ENCODE measurements at places on chromosomes 6 and 20.

DNA sequence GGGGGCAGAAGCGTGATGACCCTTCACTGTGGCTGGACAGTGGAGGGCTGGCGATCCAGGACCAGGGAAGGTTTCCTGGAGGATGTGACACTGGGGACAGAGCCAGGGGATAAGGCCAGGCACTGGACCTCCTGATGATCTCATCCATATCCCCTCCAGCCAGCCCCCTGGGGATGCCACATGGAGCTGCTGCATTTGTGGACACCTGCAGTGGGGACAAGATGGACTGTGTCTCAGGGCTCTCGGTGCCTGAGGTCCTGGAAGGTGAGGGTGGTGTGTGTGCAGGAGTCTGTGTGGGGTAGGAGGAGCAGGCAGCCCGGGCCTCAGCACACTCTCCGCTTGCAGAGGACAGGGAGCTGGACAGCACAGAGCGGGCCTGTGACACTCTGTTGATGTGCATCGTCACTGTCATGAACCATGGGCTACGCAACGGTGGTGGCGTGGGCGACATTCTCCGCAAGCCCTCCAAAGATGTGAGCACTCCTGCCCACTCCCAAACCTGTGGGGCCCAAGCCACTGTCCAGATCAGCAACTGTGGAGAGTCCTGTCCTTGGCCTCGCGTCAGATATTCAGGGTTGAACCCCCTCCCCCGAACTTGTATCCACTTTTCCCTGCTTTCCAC is 19.9 kb downstream of the UQCC2 start:
- ATAC-seq = no peak

GRCh38 chr6:116996842-116997241 is 119.8 kb downstream of the RFX6 start:
- ATAC-seq = no peak

- peak; percentile 46 for ATAC-seq
These were observed 22.3 kb upstream of the ROS1 start for GRCh38 chr6:117448011-117448410.

DNA sequence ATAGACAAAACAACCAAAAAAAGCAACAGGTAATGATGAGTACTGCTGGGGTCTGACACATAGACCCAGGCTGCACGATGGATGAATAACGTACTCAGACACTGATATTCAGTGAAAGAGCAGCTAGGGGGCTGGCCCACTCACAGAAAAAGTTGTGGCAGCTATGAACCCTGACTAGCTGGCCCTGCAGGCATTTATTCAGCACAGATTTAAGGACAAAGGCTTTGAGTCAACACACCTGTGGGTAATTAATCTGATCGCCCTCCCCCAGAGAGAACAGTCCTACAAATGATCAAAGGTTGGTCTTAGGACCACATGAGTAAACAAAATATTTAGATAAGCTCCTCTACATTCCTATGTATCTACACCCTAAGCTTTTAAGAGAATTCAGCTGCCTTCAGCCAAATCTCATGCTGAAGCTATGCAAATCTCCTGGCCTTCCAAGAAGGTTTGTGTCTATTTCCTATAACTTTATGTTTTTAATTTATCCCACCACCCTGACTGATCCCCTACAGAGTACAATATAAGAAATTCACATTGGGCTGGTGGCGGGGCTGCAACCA is 81.7 kb upstream of the NXT1 start:
- ATAC-seq = no peak

GRCh38 chr20:51507216-51508036 is 35.1 kb downstream of the NFATC2 start:
- no peak for ATAC-seq

DNA sequence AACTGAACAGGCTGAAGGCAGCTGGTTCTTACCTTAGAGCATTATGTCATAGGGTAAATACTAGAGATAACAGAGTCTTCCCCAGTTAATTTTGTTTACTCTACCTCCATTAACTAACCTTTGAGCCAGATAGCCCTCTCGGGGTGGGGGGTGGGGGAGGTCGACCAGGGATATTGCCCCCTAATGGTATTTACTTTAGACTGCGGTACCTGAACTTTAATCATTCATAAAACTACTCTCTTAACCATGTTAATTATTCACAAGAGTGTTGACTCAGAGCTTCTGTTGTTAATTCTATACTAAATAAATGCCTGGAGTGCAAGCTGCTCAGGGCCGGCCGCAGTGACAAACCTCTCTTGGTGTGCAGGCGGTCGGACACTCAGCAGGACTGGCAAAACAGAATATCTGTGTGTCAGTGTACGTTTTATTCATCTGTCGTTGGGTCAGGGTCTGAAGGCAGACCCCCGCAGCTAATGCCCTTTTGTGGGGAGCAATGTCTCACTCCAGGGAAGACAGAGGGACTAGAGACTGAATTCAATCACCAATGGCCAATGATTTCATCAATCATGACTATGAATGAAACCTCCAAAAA is 152.4 kb upstream of the COL21A1 start:
- no peak for ATAC-seq

GRCh38 chr20:2051946-2052345 is 49.7 kb upstream of the STK35 start:
- ATAC-seq = no peak

All from SK-N-SH treated with all-trans-retinoic acid at 6 μM for 48 hours (cell line).